Immature natural killer cell (primary cell): ENCODE measurements at places on chromosomes 5 and 9.

GRCh38 chr5:168646335-168646734 lies 67.2 kb upstream of the PANK3 start:
- DNase-seq: no peak

- no peak for DNase-seq
Measured at GRCh38 chr5:59206132-59206581, 623.3 kb downstream of the RAB3C start.

GRCh38 chr5:131198625-131199024 lies 27.9 kb downstream of the LYRM7 start:
- DNase-seq: no peak

GRCh38 chr5:107337281-107337680 lies 333.5 kb downstream of the EFNA5 start:
- DNase-seq: no peak
